ENCODE measurements at places on chromosomes 12 and 14.

DNA sequence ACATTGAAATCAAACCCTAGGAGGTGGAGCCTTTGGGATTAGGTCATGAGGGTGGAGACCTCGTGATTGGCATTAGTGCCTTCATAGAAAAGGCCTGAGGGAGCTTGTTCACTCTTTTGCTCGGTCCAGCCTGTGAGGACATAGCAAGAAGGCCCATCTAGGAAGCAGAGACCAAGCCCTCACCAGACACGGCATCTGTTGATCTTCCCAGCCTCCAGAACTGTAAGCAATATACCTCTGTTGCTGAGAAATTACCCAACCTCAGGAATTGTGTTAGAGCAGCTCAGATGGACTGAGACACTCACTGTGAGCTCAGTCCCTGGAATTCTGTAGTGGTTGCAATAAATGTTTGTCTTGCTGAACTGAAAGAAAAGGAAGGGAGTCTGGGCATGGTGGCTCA, 116.2 kb upstream of the MAP1LC3B2 start:
- DNase-seq, result no peak

DNA sequence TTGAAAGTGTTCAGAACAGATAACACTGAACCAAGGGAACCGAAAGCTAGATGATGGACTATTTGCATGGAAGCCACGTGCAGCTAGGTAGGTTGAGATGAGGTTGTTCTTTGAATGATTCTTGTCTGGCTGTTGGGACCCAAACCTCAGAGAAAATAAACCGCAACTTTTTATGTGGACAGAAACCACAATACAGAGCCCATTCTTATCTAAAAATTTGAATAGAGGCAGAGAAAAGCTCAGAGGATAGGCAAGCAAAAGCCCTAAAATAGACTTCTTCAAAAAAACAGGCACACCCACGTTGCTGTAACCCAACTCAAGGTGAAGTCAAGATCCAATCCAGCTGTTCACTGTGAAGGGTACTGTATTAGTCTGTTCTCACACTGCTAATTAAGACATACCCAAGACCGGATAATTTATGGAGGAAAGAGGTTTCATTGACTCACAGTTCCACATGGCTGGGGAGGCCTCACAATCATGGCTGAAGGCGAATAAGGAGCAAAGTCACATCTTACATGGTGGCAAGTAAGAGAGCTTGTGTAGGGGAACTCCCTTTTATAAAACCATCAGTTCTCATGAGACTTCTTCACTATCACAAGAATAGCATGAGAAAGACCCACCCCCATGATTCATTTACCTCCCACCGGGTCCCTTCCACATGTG, 353.8 kb downstream of the AACS start:
- DNase-seq, result no peak

- no peak for DNase-seq
Observed at GRCh38 chr12:124777399-124778372, 86.0 kb downstream of the SCARB1 start.

- DNase-seq, result no peak
Observed at GRCh38 chr12:112546996-112547395, 128.2 kb downstream of the PTPN11 start.

GRCh38 chr12:50103767-50104321, at the start of gene GPD1:
TSS of gene GPD1 (plus strand) at chr12:50104008. CDS start at chr12:50104051, 43 bp downstream.
- peak; percentile 57 for DNase-seq

GRCh38 chr12:50111395-50111692, 692 bp upstream of the COX14 start:
- DNase-seq, result no peak

DNA sequence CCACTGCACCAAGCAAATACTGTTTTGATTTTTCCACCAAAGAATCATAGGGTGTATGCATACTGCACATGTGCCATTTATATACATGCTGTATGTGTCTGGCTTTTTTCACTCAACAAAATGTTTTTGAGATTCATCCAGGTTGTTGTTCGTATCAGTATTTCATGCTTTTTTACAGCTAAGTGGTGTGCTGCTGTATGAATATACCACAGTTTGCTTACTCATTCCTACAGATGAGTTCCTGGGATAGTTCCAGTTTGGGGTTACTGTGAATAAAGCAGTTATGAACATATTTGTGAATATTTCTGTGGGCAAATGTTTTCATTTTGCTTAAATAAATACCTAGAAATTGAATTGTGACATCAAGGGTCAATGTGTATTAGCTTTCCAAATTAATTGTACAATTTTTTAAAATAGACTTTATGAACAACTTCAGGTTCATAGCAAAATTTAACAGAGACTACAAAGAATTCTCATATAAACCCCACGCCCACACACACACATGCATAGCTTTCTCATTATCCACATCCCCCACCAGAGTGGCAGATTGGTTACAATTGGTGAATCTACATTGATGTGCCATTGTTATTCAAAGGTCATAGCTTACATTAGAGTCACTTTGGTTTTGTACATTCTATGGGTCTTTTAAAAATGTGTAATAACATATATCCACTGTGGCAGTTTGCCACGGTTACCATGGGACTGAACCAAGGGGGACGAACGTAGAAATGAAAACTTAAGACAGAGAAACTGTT, 6.9 kb upstream of the KRT6A start:
- peak; percentile 42 for DNase-seq

DNA sequence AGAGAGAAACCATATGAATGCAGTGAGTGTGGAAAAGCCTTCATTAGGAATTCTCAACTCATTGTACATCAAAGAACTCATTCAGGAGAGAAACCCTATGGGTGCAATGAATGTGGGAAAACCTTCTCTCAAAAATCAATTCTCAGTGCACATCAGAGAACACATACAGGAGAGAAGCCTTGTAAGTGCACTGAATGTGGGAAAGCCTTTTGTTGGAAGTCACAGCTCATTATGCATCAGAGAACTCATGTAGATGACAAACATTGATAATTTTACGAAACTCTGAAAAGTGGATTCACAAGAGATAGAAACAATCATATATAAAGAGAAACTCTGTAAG, 22.9 kb downstream of the ZNF268 start:
- DNase-seq, result peak; percentile 13

GRCh38 chr14:96511146-96511545, 9.0 kb downstream of the PAPOLA start:
- no peak for DNase-seq

Measured in ELR (cell line).